ENCODE measurements at places on chromosomes 13 and 19. TPM values are rescaled to one million over a fixed set of nuclear protein-coding genes. Genes with fewer than 3 reads are reported as not detected.

The CPB2 gene
- total RNA-seq, result not detected

The GRIK5 gene
- 2.2 TPM for total RNA-seq

The RNF225 gene
- total RNA-seq, result 0.58 TPM

The KLHL26 gene
- total RNA-seq, result 6.2 TPM

The UPK1A gene
- not detected for total RNA-seq

The TBXA2R gene
- 2.9 TPM for total RNA-seq

The ADAMTS10 gene
- total RNA-seq, result 18.9 TPM

The SPINT2 gene
- 46.6 TPM for total RNA-seq

The RNF17 gene
- total RNA-seq, result not detected

All from endothelial cell of umbilical vein (primary cell).